BJ (cell line): ENCODE measurements at places on chromosomes 16 and 17. TPM values are rescaled to one million over a fixed set of nuclear protein-coding genes. Genes with fewer than 3 reads are reported as not detected.
A peak's percentile ranks its signal among the peaks of the same experiment; 100 is the strongest.

GRCh38 chr17:8369944-8370343 lies 6.6 kb downstream of the KRABD2 start:
- DNase-seq, result no peak

GRCh38 chr17:44210342-44211192 lies 8.9 kb downstream of the UBTF start:
- no peak for DNase-seq

DNA sequence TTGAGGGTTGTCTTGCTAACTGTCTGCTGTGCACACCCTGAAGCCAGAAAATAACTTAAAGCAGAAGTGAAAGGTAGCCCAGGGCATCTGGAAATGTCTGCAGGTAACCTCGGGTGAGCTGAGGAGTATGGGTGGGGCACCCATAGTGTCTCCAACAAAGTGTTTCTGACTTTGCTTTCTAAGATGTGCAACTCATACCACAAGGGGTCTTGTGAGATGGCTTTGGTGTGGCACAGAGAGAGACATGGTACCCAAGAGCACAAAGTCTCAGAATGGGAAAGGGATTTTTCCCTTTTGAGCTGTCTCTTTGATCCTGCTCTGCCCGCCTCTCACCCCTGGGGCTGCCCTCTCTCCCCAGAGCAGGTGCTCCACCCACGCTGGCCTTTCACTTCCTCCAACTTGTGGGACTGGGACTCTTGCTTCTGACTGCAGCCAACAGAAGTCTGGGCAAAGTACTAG lies 6.9 kb downstream of the CHD9 start:
- DNase-seq, result no peak

DNA sequence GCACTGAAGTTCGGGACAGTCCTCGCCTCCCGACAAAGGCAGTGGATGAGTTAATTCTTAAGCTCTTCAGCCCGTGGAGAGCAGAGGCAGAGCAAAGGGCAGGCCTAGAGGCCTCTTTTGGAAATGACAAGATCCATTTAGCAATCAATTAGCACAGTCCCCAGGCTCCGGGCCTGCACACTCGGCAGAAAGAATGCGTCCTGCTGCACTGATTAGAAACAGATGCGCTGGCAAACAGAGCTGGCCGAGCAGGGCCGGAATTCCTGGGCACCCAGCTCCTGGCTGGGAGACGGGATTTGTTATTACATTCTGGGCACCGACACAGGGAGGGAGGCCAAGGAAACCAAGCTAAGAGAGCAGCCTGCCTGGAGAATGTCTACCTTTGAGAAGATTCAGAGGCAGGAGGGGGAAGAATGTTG lies 162.9 kb downstream of the COPRS start:
- peak; percentile 83 for DNase-seq

GRCh38 chr16:66719246-66719645 lies 22.7 kb upstream of the CMTM4 start:
- no peak for DNase-seq

DNA sequence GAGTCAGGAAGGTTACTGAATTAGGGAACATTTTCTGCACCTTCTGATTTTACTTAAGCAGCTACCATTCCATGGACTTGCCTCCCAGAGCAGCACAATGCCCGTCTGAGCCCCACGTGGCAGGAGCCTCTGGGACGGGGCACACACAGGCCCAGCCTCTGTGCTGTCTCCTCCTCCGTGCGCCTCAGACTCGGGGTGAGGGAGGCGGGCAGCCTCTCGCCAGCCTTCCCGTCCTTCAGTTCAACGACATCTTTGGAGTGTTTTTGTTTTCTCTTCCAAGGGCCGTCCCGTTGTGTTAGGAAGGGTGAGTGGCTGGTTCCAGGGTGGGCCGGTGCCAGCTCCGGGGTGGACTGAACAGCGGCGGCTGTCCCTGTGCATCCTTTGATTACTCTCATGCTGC lies 31.8 kb downstream of the NDEL1 start:
- no peak for DNase-seq

Gene NGFR
- polyA plus RNA-seq, result 0.07 and 0.10 TPM in 2 replicates

Gene GALR2
- not detected in 2 replicates for polyA plus RNA-seq

Gene ZBTB4
- polyA plus RNA-seq, result 23.6 and 25.9 TPM in 2 replicates
